ENCODE measurements at places on chromosomes 2 and 18. TPM values are rescaled to one million over a fixed set of nuclear protein-coding genes. Genes with fewer than 3 reads are reported as not detected.

The SKOR2 gene
- total RNA-seq: not detected

GRCh38 chr2:165191096-165191728, 12.6 kb downstream of the SCN3A start:
- H3K36me3 ChIP-seq: no peaks in the 10 kb centered on the region
- H3K4me1 ChIP-seq: no peaks in the 10 kb centered on the region
- H3K27ac ChIP-seq: no peak overlapping the region
- no peaks in the 10 kb centered on the region for H3K27me3 ChIP-seq
- no peak overlapping the region for H3K4me3 ChIP-seq

- H3K27ac ChIP-seq: no peak overlapping the region
- H3K36me3 ChIP-seq: 0 out of 2 replicates have a peak, but pooled peaks cover 3% of the 10 kb centered on the region
- H3K4me3 ChIP-seq: no peak overlapping the region
- DNase-seq: no peak
- H3K4me1 ChIP-seq: no peaks in the 10 kb centered on the region
Observed at GRCh38 chr2:201754717-201755415, 25.9 kb downstream of the ALS2 start.

DNA sequence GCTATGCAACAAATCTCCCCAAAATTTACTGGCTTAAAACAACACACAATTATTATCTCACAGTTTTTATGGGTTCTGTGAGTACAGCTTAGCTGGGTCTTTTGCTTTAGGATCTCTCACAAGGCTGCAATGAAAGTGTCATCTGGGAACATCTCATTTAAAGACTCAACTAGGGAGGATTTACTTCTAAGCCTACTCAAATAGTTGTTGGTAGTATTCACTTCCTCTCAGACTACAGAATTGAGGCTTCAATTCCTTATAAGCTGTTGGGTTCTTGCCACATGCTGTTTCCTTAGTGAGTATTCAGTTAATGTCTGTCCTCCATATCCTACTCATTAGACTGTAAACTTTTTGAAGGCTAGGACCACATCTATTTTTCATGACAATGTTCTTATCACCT, 72.3 kb downstream of the MDH1 start:
- no peak overlapping the region for H3K4me3 ChIP-seq
- no peaks in the 10 kb centered on the region for H3K27me3 ChIP-seq
- no peak for DNase-seq
- no peak overlapping the region for H3K27ac ChIP-seq
- H3K4me1 ChIP-seq: no peaks in the 10 kb centered on the region

DNA sequence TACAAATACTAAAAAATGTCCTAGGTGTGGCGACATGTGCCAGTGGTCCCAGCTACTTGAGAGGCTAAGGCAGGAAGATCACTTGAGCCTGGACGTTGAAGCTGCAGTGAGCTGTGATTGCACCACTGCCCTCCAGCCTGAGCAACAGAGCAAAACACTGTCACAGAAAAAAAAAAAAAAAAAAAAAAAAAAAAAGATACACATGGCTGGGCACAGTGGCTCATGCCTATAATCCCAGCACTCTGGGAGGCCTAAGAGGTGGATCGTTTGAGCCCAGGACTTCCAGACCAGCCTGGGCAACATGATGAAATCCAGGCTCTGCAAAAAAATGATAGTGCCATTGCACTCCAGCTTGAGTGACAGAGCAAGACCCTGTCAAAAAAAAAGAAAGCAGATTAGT, 13.7 kb downstream of the KANSL1L start:
- no peak for DNase-seq
- H3K4me3 ChIP-seq: no peak overlapping the region
- no peaks in the 10 kb centered on the region for H3K36me3 ChIP-seq
- H3K27me3 ChIP-seq: no peaks in the 10 kb centered on the region

DNA sequence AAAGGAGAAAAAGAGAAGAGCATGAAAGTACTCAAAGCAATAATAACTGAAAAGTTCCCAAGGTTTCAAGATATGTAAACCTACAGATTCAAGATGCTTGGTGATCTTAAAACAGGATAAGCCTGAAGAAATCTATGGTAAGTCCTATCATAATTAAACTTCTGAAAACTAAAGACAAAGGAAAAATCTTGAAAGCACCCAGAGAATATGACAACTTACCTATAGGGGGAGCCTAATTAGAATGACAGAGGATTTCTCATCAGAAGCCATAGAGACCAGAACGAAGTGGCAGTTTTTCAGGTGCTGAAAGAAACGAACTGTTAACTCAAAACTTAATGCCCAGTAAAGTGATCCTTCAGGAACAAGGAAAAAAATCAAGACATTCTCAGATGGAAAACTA, 59.7 kb downstream of the XDH start:
- peaks cover 20% of the 10 kb centered on the region for H3K36me3 ChIP-seq
- H3K27me3 ChIP-seq: no peaks in the 10 kb centered on the region
- H3K4me1 ChIP-seq: no peaks in the 10 kb centered on the region
- no peak overlapping the region for H3K27ac ChIP-seq

DNA sequence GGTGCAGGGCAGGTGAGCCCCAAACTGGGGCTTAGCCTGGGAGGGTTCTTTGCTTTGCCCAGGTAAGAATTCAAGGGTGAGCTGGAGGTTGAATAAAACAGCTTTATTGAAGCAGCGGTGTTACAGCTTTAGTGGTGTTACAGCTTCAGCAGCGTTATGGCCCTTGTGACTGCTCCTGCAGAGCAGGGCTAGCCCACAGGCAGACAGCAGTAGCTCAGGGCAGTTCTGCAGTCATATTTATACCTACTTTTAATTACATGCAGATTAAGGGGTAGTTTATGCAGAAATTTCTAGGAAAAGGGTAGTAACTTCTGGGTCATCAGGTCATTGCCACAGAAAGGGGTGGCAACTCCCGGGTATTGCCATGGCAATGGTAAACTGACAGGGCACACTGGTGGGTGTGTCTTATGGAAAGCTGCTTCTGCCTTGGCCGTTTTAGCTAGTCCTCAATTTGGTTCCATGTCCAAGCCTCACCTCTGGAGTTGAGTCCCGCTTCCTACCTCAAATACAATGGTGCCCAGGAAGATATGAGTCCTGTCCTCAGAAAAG, 78.2 kb downstream of the THNSL2 start:
- peaks cover 34% of the 10 kb centered on the region for H3K27me3 ChIP-seq
- no peak for DNase-seq
- H3K4me1 ChIP-seq: no peaks in the 10 kb centered on the region
- H3K27ac ChIP-seq: no peak overlapping the region

GRCh38 chr18:76859474-76860339, 37.4 kb downstream of the ZNF236 start:
- no peaks in the 10 kb centered on the region for H3K4me1 ChIP-seq
- DNase-seq: no peak
- no peaks in the 10 kb centered on the region for H3K36me3 ChIP-seq
- H3K27ac ChIP-seq: no peak overlapping the region

DNA sequence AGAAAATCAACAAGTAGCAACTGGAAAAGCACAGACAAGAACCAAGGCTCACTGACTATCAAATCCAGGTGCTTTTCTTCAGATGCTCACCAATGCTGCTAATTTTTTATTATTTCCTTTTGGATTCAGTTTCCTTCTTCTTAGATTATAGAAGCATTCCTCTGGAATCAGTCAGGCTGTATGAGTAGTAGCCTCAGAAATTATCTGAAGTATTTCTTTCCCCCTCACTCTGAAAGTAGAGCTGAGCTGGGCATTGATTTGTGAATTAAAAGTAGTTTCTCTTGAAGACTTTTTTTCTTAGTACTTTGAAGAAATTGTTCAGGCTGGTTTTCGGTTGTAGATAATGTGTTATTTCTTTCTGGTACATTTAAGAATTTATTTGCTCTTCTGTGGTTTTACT, 273.7 kb downstream of the NOL4 start:
- no peak overlapping the region for H3K27ac ChIP-seq
- no peaks in the 10 kb centered on the region for H3K4me1 ChIP-seq
- H3K36me3 ChIP-seq: no peaks in the 10 kb centered on the region
- no peak for DNase-seq
- no peaks in the 10 kb centered on the region for H3K27me3 ChIP-seq
